ENCODE measurements at places on chromosomes 1 and 21.

GRCh38 chr1:203597331-203598090, 29.1 kb upstream of the ATP2B4 start:
- no peak for DNase-seq
- no peaks in the 10 kb centered on the region for H3K27me3 ChIP-seq
- no peak overlapping the region for H3K27ac ChIP-seq
- H3K4me1 ChIP-seq = no peaks in the 10 kb centered on the region

DNA sequence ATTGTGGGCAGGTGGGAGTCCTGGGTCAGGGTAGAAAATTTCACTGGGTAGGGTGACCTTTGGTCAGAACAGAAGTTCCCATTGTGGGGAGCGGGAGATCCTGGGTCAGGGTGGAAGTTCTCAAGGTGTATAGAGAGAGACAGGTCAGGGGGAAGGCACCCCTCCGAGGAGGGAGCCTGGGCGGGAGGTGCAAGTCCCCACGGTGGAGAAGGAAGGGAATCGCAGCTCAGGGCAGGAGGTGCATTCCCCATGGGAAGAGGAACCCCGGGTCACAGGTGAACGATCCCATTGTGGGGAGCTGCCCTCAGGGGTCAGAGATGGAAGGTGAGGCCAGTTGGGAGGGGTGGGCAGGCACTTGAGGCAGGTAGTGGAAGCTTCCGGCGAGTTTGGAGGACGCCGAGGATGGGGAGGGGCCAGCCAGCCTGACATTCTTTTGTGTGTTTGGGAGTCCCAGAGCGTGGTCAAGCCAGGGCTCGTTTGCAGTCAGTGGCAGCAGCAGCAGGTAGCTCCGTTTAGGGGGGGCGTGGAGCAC, 637 bp downstream of the LYPLA2 start:
- DNase-seq = no peak
- H3K36me3 ChIP-seq = peaks cover 17% of the 10 kb centered on the region
- H3K27me3 ChIP-seq = no peaks in the 10 kb centered on the region
- peak overlapping the region; percentile 94 for H3K4me3 ChIP-seq
- H3K4me1 ChIP-seq = peaks cover 30% of the 10 kb centered on the region
- peak overlapping the region; percentile 46 for H3K27ac ChIP-seq

- H3K36me3 ChIP-seq = no peaks in the 10 kb centered on the region
- no peaks in the 10 kb centered on the region for H3K27me3 ChIP-seq
- no peak for DNase-seq
- no peak overlapping the region for H3K4me3 ChIP-seq
- no peaks in the 10 kb centered on the region for H3K4me1 ChIP-seq
- no peak overlapping the region for H3K27ac ChIP-seq
Measured at GRCh38 chr1:50447961-50448360, 24.7 kb upstream of the DMRTA2 start.

- H3K27me3 ChIP-seq = no peaks in the 10 kb centered on the region
- peaks cover 9% of the 10 kb centered on the region for H3K4me1 ChIP-seq
- no peak for DNase-seq
- no peak overlapping the region for H3K4me3 ChIP-seq
Measured at GRCh38 chr1:230270185-230270558, 156.0 kb downstream of the PGBD5 start.

DNA sequence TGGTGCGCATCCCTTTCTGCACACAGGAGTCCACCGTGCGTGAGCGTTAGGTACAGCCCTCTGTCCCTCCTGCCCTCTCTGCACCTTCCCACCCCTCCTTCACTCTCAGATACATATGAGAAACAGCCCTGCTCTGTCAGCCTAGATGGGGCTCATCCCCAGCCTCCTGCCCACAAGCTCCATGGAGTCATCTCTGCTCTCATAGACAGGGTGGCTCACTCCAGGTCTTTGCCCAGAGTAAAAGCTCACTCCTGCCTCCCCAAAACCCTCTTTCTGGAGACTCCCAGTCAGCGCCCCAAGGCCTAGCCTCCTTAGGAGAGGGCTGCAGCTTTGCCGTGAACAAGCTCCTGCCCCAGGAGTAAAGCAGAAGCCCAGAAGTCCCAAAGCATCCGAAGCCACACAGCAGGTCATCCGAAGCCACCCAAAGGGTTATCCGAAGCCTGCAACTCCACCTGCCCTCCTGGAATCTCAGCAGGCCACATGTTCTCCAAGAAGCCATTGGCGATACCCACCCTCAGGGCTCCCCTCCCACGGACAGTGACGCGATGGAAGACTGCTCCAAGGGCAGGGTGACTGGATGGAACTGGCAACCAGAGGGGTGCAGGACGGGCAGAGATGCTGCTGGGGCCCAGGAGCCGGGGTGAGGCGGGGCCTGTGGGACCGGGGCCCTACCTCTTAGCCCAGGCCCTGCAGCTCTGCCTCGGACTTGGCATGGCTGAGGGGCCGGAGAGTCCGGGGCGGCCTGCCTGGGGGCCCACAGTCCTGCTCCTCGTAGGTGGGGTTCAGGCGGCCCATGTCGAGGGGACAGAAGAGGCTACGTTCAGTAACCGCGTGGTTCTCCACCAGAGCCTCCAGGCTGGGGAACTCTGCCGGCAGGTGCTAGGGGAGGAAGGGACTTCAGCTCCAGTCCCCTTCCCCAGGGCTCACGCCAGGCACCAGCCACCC, 3.6 kb upstream of the KIF17 start:
- no peak overlapping the region for H3K4me3 ChIP-seq
- H3K36me3 ChIP-seq = no peaks in the 10 kb centered on the region
- H3K27me3 ChIP-seq = no peaks in the 10 kb centered on the region
- no peaks in the 10 kb centered on the region for H3K4me1 ChIP-seq
- no peak overlapping the region for H3K27ac ChIP-seq
- no peak for DNase-seq

DNA sequence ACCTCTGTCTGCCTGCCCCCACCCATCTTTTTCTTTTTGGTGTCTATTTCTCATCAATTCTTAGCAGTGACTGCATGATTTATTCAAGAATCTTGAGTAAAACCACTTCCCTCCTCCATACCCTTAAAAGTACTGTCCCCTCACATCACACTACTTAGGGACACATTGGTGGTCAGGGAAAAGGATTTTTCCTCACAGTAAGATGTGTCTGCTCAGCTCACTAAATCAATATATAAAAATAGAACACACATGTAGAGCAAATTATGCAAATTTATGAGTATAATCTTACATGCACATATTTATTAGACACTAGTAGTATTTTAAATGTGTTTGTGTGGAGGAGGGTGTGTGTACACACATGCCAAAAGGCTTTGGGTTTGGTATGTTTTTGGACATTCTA, 202.0 kb downstream of the PBX1 start:
- no peak for DNase-seq
- H3K36me3 ChIP-seq = no peaks in the 10 kb centered on the region
- no peak overlapping the region for H3K27ac ChIP-seq
- H3K4me3 ChIP-seq = no peak overlapping the region
- H3K4me1 ChIP-seq = peaks cover 21% of the 10 kb centered on the region

GRCh38 chr1:79100385-79100784, 93.9 kb upstream of the ADGRL4 start:
- peaks cover 4% of the 10 kb centered on the region for H3K4me1 ChIP-seq
- no peak overlapping the region for H3K4me3 ChIP-seq
- peak; percentile 91 for DNase-seq

DNA sequence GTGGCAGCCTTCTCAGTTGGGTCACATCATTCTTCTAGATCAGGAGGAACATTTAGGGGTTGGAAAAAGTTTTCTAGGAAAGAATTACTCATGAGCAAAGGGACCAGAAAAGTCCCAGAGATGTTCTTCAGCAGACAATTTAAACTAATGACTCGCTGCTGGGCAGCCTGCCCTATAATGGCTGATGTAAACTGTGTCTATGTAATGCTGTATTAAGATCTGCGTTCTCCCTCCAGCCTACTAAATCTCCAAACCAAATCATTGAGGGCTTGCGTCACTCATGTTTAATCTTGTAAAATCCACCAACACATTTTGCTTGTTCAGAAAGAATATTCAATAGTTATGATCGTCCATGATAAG, 92.1 kb downstream of the LRRC8C start:
- H3K4me1 ChIP-seq = peaks cover 21% of the 10 kb centered on the region
- no peaks in the 10 kb centered on the region for H3K36me3 ChIP-seq
- no peak overlapping the region for H3K4me3 ChIP-seq

- no peak overlapping the region for H3K27ac ChIP-seq
- H3K4me3 ChIP-seq = no peak overlapping the region
- no peaks in the 10 kb centered on the region for H3K27me3 ChIP-seq
- DNase-seq = peak; percentile 12
- peaks cover 23% of the 10 kb centered on the region for H3K4me1 ChIP-seq
- H3K36me3 ChIP-seq = no peaks in the 10 kb centered on the region
Measured at GRCh38 chr1:88982055-88982454, 10.4 kb downstream of the KYAT3 start.

GRCh38 chr1:39105061-39105840, 79.1 kb downstream of the NDUFS5 start:
- H3K36me3 ChIP-seq = no peaks in the 10 kb centered on the region
- H3K4me3 ChIP-seq = peak overlapping the region; percentile 87
- no peak for DNase-seq
- no peaks in the 10 kb centered on the region for H3K27me3 ChIP-seq
- peaks cover 52% of the 10 kb centered on the region for H3K4me1 ChIP-seq

- no peak for DNase-seq
- no peaks in the 10 kb centered on the region for H3K36me3 ChIP-seq
- H3K27me3 ChIP-seq = no peaks in the 10 kb centered on the region
- H3K4me1 ChIP-seq = no peaks in the 10 kb centered on the region
Measured at GRCh38 chr1:36664571-36665287, 182.0 kb upstream of the CSF3R start.

DNA sequence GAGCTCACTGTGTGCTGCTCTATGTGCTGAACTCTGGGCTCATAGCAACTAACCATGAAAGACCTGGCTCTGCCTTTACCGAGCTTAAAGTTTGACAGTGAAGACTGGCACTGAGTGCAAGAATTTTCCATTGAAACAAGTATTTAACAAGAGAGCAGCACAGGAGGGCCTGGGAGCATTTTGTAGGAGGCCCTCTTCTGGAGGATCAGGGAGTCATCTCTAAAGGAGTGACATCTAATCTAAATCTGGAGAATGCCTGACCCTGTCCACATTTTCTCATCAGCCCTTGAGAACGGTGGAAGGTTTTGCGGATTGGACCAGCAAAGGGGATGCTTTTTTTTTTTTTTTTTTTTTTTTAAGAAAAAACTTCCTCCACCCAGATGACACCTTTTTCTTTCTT, 150.8 kb downstream of the ROR1 start:
- no peak overlapping the region for H3K27ac ChIP-seq
- H3K36me3 ChIP-seq = no peaks in the 10 kb centered on the region
- H3K27me3 ChIP-seq = peaks cover 9% of the 10 kb centered on the region
- peaks cover 16% of the 10 kb centered on the region for H3K4me1 ChIP-seq
- no peak for DNase-seq

- no peaks in the 10 kb centered on the region for H3K27me3 ChIP-seq
- DNase-seq = no peak
Measured at GRCh38 chr1:56436296-56436695, 143.1 kb downstream of the PLPP3 start.

DNA sequence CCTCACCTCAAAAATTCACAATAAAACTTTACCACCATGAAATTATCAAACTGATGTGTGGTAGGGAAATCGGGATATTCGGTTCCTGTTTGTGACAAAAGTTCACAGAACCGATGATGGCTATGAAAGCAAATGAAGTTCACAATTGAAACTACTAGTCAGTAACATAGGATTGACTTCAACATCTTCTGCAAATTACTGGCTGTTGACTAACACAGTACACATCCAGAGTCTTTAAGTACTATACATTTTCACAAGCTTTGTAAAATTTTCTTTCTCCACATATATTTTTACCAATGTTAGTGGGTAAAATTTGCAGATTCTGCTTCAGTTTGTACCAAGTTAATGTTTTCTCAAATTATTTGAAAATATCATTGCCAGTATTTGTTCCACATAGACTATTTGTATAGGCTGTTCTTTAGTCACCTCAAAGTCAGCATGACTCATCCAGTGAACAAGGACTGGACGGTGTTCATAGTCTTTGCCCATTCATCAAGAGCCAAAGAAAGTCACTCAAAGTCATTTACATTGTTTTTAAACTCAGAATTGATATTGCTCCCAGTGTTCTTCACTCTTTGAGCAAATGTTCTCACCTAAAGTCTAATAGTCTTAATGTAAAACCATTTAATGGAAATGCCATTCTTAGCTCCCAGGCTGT, 213.4 kb downstream of the USP25 start:
- no peak overlapping the region for H3K4me3 ChIP-seq
- peak; percentile 46 for DNase-seq
- H3K4me1 ChIP-seq = no peaks in the 10 kb centered on the region

- H3K36me3 ChIP-seq = no peaks in the 10 kb centered on the region
- no peak for DNase-seq
- no peaks in the 10 kb centered on the region for H3K27me3 ChIP-seq
- no peak overlapping the region for H3K27ac ChIP-seq
Measured at GRCh38 chr1:81366173-81366572, 434.6 kb upstream of the ADGRL2 start.

GRCh38 chr1:244496186-244496585, 35.1 kb downstream of the CATSPERE start:
- H3K36me3 ChIP-seq = no peaks in the 10 kb centered on the region
- H3K4me1 ChIP-seq = no peaks in the 10 kb centered on the region

GRCh38 chr1:94755675-94756074, 64.5 kb upstream of the SLC44A3 start:
- DNase-seq = peak; percentile 97
- no peaks in the 10 kb centered on the region for H3K27me3 ChIP-seq
- H3K36me3 ChIP-seq = no peaks in the 10 kb centered on the region
- H3K4me1 ChIP-seq = peaks cover 38% of the 10 kb centered on the region
- no peak overlapping the region for H3K4me3 ChIP-seq

GRCh38 chr1:31976401-31976800, 37.3 kb upstream of the KHDRBS1 start:
- H3K27me3 ChIP-seq = peaks cover 3% of the 10 kb centered on the region
- no peak overlapping the region for H3K4me3 ChIP-seq
- H3K27ac ChIP-seq = no peak overlapping the region
- no peaks in the 10 kb centered on the region for H3K4me1 ChIP-seq

DNA sequence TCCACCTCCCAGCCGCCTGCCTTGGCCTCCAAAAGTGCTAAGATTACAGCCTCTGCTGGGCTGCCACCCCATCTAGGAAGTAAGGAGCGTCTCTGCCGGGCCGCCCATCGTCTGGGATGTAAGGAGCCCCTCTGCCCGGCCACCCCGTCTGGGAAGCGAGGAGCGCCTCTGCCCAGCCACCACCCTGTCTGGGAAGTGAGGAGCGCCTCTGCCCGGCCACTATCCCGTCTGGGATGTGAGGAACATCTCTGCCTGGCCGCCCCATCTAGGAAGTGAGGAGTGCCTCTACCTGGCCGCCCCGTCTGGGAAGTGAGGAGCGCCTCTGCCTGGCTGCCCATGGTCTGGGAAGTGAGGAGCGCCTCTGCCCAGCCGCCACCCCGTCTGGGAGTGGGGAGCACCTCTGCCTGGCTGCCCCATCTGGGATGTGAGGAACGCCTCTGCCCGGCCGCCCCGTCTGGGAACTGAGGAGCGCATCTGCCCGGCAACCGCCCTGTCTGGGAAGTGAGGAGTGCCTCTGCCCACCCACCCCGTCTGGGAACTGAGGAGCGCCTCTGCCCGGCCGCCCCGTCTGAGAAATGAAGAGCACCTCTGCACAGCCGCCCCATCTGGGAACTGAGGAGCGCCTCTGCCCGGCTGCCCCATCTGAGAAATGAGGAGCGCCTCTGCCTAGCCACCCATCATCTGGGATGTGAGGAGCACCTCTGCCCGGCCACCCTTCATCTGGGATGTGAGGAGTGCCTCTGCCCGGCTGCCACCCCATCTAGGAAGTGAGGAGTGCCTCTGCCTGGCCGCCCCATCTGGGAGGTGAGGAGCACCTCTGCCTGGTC, 137.8 kb upstream of the PALMD start:
- no peaks in the 10 kb centered on the region for H3K36me3 ChIP-seq
- H3K4me1 ChIP-seq = no peaks in the 10 kb centered on the region
- H3K4me3 ChIP-seq = no peak overlapping the region
- H3K27ac ChIP-seq = no peak overlapping the region
- H3K27me3 ChIP-seq = no peaks in the 10 kb centered on the region
- DNase-seq = no peak

GRCh38 chr1:159250638-159251216, 46.1 kb downstream of the ACKR1 start:
- H3K27me3 ChIP-seq = no peaks in the 10 kb centered on the region
- no peaks in the 10 kb centered on the region for H3K4me1 ChIP-seq
- no peak overlapping the region for H3K27ac ChIP-seq
- H3K4me3 ChIP-seq = no peak overlapping the region
- no peaks in the 10 kb centered on the region for H3K36me3 ChIP-seq

Data from astrocyte (in vitro differentiated cells and primary cell).